ENCODE measurements at places on chromosomes 16 and 17.

- DNase-seq, result peak; percentile 5
These were observed 12.4 kb downstream of the HDAC5 start for GRCh38 chr17:44110823-44111633.

- no peak for DNase-seq
These were observed 3.7 kb downstream of the CHMP1A start for GRCh38 chr16:89653656-89654295.

GRCh38 chr16:2774161-2774891, 2.8 kb downstream of the ELOB start:
- no peak for DNase-seq

DNA sequence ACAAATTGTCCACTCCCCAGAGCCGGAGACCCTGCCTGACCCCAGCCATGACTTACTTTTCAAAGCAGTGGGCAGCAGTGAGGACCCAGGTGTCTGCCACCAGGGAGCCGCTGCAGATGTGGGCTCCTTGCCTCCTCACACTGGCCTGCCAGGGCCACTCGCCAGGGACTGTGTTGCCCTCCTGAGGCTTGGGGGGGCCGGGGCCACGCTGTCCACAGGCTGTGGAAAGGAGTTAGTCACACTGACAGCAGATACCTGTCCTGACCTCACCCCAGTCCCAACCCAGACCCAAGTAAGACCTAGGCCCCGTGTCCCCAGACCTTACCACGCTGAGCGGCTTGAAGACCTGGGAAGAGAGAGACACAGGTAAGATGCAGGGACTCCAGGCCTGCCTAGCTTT, 1.3 kb downstream of the PRSS53 start:
- DNase-seq, result no peak

GRCh38 chr16:55289353-55289752, 34.6 kb upstream of the IRX6 start:
- DNase-seq, result no peak

- DNase-seq, result no peak
These were observed 5.9 kb upstream of the ARMC7 start for GRCh38 chr17:75103601-75104554.

GRCh38 chr17:17752089-17752820, 71.0 kb downstream of the RAI1 start:
- peak; percentile 95 for DNase-seq

- DNase-seq, result no peak
These were observed 10.0 kb downstream of the LITAFD start for GRCh38 chr16:8892101-8892575.

GRCh38 chr16:5064915-5065314, 841 bp downstream of the C16orf89 start:
- no peak for DNase-seq
